ENCODE measurements at places on chromosomes 7 and 10.

DNA sequence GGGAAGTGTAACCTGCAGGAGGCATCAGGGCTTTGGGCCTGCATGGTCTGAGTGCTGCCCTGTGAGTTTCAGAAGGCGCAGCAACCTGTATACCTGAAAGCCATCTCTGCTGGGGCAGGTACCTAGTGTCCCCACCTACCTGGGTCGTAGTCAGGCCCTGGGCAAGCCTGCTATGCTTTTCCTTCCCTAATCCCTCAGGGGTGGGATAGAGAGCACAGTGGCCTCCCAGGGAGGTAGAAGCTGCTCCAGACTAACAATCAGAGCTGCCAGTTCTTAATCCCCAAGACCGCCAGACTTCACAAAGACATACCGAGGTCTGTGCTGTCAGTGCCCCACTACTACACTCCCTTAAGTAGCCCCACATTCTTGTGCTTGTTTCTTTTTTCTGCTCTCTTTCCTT lies 52.0 kb downstream of the PTEN start:
- no peak for DNase-seq

DNA sequence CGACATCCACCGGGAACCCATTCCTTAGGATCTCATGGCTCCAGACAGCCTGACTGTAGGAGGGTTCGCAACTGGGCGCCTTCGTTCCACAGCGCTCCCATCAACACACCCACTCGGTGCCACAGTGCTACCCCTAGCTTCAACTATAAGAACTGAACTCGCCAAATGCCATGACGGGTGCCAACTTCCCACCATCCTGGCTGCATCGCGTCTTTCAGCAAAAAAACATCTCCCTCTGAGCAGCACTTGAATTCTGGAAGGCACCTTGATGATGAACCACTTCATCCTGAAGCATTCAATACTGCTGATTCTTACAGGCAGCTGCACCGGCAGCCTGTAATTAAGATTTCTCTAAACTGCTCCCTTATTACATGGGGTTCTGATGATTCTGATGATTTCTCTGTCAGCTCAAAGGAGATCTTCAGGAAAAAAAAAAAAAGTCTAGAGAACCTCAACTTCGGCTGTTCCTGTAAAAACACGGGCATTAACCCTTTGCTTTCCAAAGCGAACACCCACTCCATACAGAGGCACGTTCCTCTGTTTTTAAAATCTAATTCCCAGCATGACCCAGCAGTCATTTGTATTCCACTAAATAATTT lies 1.3 kb downstream of the CYTH3 start:
- no peak for DNase-seq

- no peak for DNase-seq
These were observed 228.7 kb downstream of the TCF7L2 start for GRCh38 chr10:113178771-113179170.

- no peak for DNase-seq
These were observed 162.5 kb downstream of the MAD1L1 start for GRCh38 chr7:2070151-2070763.

DNA sequence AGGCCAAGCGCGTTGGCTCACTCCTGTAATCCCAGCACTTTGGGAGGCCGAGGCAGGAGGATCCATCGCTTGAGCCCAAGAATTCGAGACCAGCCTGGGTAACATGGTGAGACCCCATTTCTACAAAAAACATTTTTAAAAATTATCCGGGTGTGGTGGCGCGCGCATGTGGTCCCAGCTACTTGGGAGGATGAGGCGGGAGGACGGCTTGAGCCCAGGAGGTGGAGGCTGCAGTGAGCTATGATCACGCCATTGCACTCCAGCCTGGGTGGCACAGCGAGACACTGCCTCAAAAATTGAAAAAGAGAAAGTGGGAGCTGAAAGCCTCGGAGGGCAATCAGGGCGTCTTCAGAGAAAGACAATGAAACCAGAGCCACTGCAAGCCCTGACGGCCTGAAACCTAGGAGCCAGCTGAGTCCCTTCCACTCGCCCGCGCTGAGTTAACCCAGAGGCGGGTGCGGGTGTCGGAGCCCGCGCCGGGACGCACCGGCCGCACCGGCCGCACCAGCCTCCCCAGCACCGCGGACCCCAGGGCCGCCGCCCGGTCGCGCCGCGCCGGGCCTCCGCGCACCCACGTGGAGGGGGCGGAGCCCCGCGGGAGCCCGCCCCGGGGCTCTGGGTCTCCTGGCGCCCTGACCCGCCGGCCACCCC lies 22.4 kb downstream of the ZFAND2A start:
- DNase-seq = no peak

DNA sequence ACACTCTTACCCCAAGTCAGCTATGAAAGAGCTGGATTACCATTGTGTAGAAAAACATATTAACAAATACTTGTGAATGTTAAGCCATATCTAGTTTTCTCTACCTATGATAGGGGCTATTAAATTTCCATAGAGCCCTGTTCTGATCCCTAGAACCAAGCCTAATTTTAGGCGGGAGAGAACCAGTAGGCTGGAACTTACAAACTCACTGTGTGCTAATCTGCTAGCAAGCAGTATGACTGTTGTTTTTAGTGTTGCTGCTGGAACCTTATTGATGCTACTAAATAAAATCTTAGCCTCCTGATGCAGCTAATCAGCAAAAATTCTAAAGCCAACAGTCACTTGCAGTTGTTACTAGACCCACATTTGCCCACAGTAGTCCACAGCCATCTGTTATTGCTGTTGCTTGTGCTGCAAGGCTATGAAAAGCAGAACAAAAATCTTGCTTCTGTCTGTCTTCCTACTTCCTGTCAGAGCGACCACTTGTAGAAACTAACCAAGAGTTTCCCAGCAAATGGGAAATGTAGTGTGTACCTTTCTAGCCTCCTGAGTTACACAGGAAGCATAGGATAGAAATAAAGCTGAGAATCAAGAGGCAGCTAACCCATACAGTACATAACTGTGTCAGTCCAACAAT lies 368.4 kb downstream of the ARL4A start:
- DNase-seq = no peak

GRCh38 chr7:50939021-50939420 lies 156.3 kb upstream of the GRB10 start:
- DNase-seq = no peak
